ENCODE measurements at places on chromosomes 2 and 18.

DNA sequence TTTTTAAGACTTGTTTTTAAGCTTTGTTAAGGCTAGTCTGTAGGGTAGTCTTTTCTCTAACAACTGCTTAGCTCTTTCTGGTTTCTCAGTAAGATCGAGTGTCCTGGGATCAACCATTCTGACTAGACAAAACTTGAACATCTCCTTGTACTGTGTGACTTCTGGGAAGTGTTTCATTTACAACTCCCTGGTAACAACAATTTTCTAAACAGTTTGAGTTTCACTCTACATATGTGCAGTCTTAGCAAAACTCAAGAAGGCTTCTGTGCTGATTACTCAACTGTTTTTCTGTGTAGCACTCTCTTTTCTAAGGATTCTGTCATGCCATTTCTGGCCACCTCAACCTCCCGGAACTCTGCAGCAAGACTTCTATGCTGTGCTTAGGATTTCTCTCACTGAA lies 204.5 kb downstream of the KIAA1328 start:
- DNase-seq, result no peak

- no peak for DNase-seq
These were observed 125.5 kb upstream of the SIX2 start for GRCh38 chr2:45134726-45135125.

DNA sequence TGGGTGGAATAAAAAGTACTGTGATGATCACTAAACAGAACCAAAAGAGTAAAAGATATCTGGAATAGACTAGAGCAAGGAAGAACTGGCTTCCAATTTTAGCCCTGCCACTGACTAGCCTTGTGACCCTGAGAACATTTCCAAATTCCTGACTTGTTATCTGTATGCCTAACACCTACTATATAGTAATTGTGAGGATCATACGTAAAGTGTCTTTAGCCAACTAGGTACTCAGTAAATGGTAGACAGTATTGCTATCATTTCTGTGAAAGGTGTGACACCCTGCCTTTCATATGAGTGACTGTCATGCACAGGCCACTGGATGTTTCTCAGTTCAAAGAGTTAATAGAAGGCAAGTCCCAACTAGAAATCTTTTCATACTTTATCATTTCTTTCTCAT lies 29.8 kb downstream of the CYTIP start:
- no peak for DNase-seq

DNA sequence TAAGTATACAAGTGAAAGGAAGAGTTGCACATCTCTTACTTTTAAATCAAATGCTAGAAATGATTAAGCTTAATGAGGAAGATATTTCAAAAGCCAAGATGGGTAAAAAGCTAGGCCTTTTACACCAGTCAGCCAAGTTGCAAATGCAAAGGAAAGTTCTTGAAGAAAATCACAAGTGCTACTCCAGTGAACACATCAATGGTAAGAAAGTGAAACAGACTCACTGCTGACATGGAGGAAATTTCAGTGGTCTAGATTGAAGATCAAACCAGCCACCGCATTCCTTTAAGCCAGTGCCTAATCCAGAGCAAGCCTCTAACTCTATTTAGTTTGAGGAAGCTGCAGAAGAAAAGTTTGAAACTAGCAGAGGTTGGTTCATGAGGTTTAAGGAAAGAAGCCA lies 79.1 kb downstream of the RBBP8 start:
- DNase-seq, result no peak

DNA sequence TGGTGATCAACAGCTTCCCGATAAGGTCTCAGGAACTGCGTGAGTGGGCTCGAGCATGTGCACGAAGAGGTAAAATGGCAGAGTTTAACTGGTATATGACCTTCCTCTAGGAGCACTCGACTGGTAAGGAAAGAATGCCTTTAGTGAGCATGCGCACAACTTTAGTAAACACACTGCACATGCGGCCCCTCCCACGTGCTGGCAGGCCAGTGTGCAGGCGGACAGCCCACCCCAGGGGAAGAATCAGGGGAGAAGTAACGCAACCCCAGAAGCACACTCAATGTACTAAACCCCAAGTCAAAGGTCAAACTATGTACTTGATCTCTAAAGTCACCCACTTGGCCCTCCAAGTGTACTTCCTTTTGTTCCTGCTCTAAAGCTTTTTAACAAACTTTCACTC lies 28.7 kb upstream of the SLC25A52 start:
- no peak for DNase-seq

- no peak for DNase-seq
These were observed 979.2 kb downstream of the CNTNAP5 start for GRCh38 chr2:125004106-125004800.

DNA sequence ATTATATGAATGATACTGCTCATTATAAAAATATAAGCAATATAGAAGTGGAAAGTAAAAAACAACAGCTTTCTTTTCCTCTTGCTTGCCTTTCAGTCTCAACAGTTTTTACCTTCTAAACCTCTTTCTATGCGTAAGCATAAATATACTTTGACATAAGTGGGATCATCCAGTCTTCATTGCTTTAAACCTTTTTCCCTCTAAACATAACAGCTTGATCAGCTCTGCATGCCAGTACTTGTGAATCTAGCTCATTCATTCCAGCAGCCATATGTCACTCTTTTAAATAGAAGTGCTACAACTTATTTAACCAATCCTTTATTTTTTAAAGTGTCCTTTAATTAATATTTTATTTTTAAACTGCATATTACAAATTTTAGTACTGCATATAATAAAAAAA lies 88.1 kb downstream of the TTC27 start:
- DNase-seq, result no peak

- no peak for DNase-seq
These were observed 211.9 kb downstream of the ALPK2 start for GRCh38 chr18:58416704-58417683.

- no peak for DNase-seq
These were observed 49.1 kb downstream of the NHEJ1 start for GRCh38 chr2:219111375-219112061.

DNA sequence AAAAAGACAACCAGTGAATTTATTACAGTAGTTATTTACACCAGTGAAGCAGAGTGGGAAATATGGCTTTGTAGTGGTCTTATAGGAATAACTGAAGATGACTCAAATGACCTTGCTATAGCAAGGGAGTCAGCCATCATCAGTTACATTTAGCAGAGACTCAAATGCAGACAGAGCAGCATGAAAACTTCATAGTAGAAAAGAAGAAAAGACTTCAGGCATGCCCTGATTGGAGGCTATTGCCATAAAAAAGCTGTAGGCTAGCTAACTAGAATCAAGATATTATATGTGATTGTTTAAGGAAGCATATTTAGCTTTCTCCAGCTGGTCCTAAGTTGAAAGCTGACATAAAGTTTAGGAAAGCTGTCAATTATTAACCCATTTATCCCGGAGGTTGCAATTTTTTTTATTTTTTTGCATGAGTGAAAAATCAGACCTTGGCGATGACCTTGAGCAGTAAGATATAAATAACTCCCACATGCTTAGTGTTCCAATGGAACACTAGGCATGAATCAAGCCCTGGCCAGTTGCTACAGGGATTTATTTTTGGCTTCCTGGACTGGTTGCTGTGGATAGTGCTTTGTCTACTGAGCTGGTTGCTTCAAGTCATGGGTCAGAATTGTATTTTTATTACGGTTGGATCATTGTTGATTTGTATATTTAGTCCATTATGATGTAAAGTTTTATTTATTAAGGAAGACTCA lies 675.6 kb upstream of the VRK2 start:
- no peak for DNase-seq

DNA sequence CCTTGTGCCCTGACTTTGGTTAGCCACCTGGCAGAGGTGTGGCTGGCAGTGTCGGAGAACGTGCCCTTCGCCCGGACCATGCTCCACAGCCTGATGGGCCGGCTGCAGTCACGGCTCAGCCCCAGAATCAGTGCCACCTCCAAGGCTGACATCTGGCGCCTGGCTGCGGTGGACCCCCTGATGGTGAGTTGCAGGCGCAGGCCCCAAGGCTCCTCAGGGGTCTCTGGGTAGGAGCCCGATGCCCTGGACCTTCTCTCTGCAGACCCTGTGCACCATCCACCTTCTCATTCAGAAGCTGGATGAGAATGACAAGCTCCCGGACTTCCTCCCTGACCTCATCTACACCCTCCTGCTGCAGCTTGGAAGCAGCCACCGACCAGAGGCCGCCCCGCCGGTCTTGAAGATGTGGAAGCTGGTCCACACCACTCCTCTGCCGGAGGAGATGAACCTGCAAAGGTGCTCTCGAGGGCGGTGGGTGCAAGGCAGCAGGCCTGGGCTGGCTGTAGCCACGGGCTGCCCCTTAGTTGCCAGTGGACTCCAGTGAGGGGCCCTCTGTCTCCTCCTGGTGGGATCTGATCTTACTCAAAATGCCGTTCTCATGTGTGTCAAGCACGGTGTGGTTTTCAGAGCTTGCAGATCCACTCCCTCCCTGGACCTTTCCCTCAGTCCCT lies 32.1 kb downstream of the HJURP start:
- peak; percentile 46 for DNase-seq

DNA sequence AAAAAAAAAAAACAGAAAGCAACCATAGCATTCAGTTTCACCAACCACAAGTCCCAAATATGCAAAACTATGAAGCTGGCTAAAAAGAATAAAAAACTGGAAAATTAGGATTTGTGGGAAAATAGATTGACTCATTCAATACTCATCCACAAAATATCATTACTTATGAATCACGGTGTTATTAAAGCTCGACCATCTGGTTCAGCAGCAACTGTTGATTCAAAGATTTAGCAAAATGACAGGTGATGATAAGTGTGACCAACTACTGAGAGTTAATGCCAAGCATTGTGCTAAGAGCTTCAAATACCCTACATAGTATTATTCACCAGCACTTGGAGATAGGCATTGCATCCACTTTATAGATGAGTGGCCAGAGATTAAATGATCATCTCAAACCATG lies 26.2 kb upstream of the XDH start:
- no peak for DNase-seq

GRCh38 chr2:30296496-30296895 lies 65.2 kb downstream of the LBH start:
- no peak for DNase-seq

- no peak for DNase-seq
These were observed 76.1 kb upstream of the DNMT3A start for GRCh38 chr2:25417715-25418369.

DNA sequence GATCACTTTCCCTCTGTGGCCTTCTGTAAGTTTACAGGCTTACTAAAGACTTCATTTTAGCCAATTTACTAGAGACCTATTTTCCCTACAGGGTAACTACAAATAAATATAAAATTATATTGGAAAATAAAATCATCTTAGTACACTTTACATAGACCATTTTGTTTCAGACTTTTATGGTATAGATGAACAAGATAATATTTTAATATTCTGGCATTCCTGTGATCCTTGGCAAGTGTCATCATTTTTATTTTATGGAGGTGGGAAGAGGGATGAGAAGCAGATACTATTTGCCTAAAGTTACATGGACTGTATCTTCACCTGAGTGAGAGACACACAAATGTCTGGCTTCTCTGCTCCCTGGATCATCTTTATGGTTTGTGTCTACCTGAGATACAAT lies 149.6 kb upstream of the CWC22 start:
- no peak for DNase-seq

DNA sequence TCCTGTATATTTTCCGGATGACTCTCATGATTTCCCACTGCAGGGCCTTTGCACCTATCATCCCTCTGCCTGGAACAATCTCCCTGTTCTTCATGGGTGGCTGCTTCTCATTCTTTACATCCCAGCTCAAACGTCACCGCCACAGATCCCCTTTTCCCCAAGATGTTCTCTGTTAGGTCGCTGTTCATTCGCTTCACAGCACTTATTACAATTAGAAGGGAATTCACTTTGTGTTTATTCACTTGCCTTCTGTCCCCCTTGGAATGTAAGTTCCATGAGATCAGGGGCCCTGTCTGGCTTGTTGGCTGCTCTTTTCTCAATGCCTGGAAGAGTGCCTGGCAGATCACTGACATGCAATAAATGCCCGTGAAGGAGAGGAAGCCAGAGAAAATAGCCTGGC lies 106.7 kb downstream of the FOXI3 start:
- no peak for DNase-seq

DNA sequence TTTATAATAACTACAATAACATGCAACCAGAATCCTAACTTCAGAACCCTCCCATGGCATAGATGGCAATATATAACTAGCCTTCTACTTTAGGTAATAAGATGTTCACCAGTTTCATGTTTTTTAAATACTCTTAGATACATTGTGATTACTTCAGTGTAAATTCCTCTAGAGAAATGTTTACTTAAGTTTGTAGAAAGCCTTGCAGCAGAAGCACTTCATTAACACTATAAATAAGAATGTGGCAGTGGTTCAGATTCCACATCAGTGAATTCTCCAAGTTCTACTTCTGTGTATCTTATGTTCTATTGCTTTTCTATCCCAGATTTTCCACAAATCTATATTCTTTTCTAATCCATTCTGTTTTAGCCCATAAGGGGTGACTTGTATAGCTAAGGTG lies 1.2 kb upstream of the RAD51AP2 start:
- no peak for DNase-seq

DNA sequence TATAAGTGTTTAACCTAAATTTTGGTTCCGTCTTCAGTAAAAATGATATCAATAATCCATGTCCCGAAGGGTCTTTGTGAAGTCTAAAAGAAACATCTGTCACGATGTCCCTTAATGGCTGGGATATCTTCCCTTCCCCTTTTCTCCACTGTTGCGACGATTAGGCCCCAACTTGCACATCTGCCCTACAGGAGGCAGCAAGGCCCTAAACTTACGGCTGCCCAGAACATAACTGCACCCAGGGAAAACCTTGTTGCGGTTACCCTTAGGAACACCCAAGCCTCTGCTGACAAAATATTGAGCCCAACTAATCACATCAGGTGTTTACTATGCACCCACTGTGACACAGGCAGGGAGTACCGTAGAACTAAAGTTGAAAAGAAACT lies 1.3 kb upstream of the SMAD2 start:
- peak; percentile 72 for DNase-seq

GRCh38 chr18:55227771-55228170 lies 268.5 kb upstream of the CCDC68 start:
- no peak for DNase-seq

- no peak for DNase-seq
These were observed 319.8 kb downstream of the RND3 start for GRCh38 chr2:150167711-150168110.

- DNase-seq, result no peak
These were observed 503.1 kb upstream of the PKDCC start for GRCh38 chr2:41544709-41545108.

- DNase-seq, result peak; percentile 61
These were observed 83.9 kb downstream of the AAK1 start for GRCh38 chr2:69559442-69560146.

- no peak for DNase-seq
These were observed 52.9 kb downstream of the RAB10 start for GRCh38 chr2:26086779-26087178.

DNA sequence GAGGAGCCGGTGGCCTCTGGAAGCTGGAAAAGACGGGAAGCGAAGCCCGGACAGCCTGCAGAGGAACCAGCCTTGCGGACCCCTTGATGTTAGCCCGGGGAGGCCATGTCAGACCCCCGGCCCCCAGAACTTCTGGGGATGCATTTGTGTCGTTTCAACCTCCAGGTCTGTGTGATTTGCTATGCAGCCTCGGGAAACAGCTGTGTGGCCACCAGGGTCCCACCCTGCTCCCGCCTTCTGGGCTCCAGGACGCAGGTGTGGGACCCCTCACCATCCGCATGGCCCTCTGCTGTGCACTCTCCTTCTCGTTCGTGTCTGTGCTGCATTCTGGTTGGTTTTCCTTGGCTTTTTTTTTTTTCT lies 13.3 kb downstream of the NEU4 start:
- no peak for DNase-seq
